ENCODE measurements at places on chromosomes 7 and 10. TPM values are rescaled to one million over a fixed set of nuclear protein-coding genes. Genes with fewer than 3 reads are reported as not detected.

NACAD gene
- 0.02 TPM for total RNA-seq

PTF1A gene
- total RNA-seq = not detected

HSPA12A gene
- total RNA-seq = 0.02 TPM

EBLN1 gene
- total RNA-seq = not detected

LDB3 gene
- total RNA-seq = not detected

CUL2 gene
- total RNA-seq = 43.8 TPM

NUTM2B gene
- total RNA-seq = 1.5 TPM

NOS3 gene
- 17.0 TPM for total RNA-seq

TRRAP gene
- 62.4 TPM for total RNA-seq

TUBAL3 gene
- total RNA-seq = not detected

OPALIN gene
- not detected for total RNA-seq

All from T-helper 2 cell treated with Interferon-gamma antibody and Interleukin-4, amounts not matched to agents 100 ng/mL and 5 ng/mL, for 36 hours (primary cell).